ENCODE measurements at places on chromosomes 3 and 15.

GRCh38 chr3:143037867-143038266 lies 36.5 kb downstream of the U2SURP start:
- no peak for DNase-seq

DNA sequence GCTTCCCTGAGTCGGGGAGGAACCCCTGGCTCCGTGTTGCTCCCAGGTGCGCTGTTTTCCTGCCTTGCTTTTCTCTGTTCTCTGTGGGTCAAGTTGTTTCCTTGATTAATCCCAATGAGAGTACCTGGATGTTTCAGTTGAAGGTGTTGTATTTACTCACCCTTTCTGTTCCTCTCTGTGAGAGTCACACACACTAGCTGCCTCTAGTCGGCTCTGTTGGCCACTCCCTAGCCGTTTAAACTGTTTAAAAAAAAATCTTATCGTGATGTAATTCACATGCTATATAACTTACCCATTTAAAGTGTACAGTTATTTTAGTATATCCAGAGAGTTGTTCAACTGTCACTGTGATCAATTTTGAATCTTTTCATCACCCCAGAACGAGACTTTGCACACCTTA lies 74.0 kb downstream of the AKAP13 start:
- DNase-seq = no peak

DNA sequence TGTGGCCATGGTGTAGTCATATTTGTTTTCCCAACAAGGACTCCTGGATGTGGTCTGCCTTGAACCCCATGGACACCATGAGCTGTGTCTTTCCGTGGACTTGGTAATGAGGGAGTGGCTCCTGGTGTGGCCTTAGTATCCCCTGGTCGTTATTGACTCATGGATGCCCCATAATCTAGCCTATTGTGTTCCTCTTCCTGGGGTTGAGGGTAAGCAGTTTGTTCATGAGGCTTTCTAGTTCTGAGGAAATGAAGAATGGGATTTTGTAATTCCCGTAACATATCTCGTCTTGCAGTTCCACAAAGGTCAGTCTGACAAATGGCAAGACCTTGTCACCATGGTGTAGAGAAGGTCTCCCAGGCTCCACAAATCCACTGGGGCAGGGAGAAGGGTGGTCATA lies 22.6 kb downstream of the RAB7A start:
- DNase-seq = no peak

DNA sequence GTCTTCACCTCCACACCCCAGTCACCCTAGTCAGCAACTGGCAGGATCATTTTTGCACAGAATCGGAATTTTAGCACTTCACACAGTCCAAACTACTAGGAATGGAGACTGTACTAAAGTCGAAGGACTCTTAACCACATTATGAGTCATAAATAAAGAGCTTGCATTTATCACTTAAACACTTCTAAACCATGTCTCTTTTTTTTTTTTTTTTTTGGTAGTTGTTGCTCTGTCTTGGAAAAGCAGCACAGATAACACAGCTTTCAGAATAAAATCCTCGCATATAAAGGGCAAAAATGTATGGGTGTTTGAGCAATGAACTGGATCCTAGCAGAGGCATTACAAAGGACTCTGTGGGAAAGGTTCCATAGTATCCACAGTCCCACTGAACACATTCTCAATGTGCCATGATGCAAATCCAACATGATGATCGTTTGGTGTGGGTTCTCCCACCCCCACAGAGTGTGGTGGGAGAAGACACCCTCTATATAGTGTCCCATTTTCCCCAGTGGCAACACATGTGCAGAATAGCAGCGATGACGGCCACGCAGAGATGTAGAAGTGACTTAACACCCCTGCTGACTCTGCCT lies 47.1 kb downstream of the FOXP1 start:
- no peak for DNase-seq

GRCh38 chr15:60957111-60957510 lies 272.0 kb downstream of the RORA start:
- DNase-seq = no peak

DNA sequence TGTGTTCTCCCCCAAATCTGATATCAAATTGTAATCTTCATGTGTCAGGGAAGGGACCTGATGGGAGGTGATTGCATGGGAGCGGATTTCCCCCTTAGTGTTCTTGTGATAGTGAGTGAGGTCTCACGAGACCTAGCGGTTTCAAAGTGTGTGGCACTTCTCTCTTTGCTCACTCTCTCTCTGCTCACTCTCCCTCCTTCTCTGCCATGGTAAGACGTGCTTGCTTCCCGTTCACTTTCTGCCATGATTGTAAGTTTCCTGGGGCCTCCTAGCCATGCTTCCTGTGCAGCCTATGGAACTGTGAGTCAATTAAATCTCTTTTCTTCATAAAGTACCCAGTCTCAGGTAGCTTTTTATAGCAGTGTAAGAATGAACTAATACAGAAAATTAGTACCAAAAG lies 30.6 kb upstream of the OR5H6 start:
- DNase-seq = no peak

DNA sequence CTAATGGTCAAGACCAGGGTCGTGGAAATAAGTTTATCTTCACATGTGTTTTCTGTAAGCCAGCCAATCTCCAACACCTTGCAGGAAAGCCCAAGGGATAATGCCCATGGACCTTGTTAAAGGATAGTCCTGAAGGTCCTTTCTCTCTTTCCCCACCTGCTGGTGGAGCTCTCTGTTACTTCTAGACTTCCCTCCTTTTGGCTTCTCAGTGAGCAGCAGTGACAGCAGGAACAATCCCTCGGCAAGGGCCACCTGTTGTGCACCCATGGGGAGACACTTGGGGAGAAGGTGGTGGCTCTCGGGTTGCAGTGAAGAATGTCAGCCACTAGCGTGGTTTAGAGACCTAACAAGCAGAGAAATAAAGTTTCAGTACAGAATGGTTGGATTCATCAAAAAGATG lies 84.0 kb upstream of the OSBPL11 start:
- no peak for DNase-seq

All from epithelial cell of prostate (primary cell).